Activated CD4-positive, alpha-beta T cell treated with anti-CD3 and anti-CD28 coated beads for 48 hours (primary cell): ENCODE measurements at places on chromosomes 4 and X.

DNA sequence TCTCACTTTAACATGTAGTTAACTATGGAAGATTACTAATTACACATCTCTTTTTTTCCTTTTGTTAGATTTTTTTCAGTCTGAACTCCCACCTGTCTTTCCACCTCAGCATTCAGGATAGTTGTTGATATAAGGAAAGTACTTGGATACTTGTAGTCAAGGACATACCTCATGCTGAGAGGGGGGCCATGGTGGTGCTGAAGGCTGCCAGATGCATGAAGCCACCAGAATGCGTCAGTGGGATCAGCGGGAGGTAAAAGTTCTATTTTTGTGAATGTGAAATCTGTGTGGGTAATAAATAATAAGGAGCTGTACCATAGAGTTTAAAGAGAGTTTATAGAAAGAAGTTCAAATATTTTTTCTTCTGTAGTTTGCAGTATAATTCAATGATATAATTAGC lies 13.1 kb upstream of the NDST4 start:
- no peak for DNase-seq

- DNase-seq: no peak
Measured at GRCh38 chr4:38621028-38621684, 42.8 kb upstream of the KLF3 start.

- no peak for DNase-seq
Measured at GRCh38 chrX:105461016-105461415, 240.5 kb upstream of the TEX13A start.

DNA sequence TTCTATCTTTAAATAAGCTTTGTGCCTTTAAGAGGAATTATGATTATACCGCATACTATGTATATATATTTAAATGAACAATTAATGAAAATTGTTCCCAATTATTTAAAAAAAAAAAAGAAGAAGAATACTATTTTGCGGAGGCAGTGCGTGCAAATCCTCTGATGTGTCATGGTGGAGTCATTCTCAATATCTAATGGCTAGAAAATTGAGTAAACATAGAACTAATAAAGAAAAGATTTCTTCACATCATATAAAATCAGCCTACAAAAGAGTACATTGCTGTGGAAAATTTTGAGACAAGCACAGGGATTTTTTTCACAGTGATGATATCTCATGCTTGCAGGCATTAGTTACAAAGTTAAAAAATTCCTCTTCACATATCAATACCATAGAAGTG lies 2.6 kb upstream of the EREG start:
- DNase-seq: no peak
